ENCODE measurements at places on chromosomes 5 and 9.

- no peak for DNase-seq
Observed at GRCh38 chr5:139880416-139881142, 85.0 kb downstream of the PSD2 start.

GRCh38 chr5:123545506-123545905 is 33.5 kb downstream of the CSNK1G3 start:
- no peak for DNase-seq

GRCh38 chr9:112786829-112787520 is 36.4 kb downstream of the SNX30 start:
- no peak for DNase-seq

- DNase-seq, result no peak
Observed at GRCh38 chr9:73089304-73089985, 62.2 kb upstream of the ANXA1 start.

All from activated CD8-positive, alpha-beta memory T cell treated with anti-CD3 and anti-CD28 coated beads for 48 hours (primary cell).